ENCODE measurements at places on chromosomes 1 and 21. TPM values are rescaled to one million over a fixed set of nuclear protein-coding genes. Genes with fewer than 3 reads are reported as not detected.

Gene RNF186
- not detected for polyA plus RNA-seq

Gene OR2T2
- polyA plus RNA-seq, result not detected

Gene SYCP1
- polyA plus RNA-seq, result 0.53 TPM

Gene LRRC47
- 63.9 TPM for polyA plus RNA-seq

Gene RIMKLA
- polyA plus RNA-seq, result 0.73 TPM

Gene TMEM125
- polyA plus RNA-seq, result 12.7 TPM

Gene LORICRIN
- polyA plus RNA-seq, result not detected

Gene OR2T27
- polyA plus RNA-seq, result not detected

Gene VANGL2
- 31.7 TPM for polyA plus RNA-seq

Gene FAM167B
- 10.4 TPM for polyA plus RNA-seq

Gene SORT1
- polyA plus RNA-seq, result 60.4 TPM

Gene COQ8A
- 30.5 TPM for polyA plus RNA-seq

Gene LMX1A
- polyA plus RNA-seq, result not detected

Gene OSCP1
- 32.4 TPM for polyA plus RNA-seq

DNA sequence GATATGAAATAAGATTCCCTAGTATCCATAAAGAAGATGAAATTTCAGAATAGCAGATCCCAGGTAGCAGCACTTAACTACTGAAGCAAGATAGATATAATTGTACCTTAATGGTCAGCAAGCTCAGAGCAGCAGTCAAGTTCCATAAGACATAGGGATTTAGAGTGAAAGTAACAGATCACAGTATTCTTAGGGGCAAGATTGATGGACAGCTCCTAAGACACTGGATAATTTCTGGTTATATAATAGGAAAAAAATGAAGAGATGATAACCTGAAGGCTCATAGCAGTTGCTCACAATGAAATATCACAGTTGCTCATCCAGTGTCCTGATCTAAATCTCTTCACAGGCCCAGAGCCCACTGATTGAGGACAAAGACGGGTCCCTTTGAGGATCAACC is 66.0 kb downstream of the SLC30A10 start:
- DNase-seq, result no peak

DNA sequence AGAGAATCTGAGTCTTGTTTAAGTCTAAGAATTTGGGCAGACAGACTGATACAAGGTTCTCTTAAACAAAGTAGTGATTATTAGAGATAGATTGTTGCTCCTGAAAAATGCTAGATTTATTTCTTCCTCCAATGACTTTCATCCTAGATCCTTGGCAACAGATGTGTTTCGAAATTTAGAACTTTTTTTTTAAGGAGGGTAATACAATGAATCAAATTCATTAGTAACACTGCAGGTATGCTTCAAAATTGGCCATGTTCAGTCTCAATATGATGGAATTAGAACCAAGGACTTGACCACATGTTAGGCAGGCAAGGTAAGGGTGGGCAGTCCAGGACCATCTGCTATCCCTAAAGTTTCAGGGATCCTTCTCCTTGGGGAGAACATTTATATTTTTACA is 4.5 kb upstream of the LCE1F start:
- no peak for DNase-seq

- no peak for DNase-seq
These were observed 9.2 kb upstream of the SLC45A3 start for GRCh38 chr1:205689479-205689878.

GRCh38 chr21:36891692-36892091 is 74.8 kb downstream of the HLCS start:
- no peak for DNase-seq

DNA sequence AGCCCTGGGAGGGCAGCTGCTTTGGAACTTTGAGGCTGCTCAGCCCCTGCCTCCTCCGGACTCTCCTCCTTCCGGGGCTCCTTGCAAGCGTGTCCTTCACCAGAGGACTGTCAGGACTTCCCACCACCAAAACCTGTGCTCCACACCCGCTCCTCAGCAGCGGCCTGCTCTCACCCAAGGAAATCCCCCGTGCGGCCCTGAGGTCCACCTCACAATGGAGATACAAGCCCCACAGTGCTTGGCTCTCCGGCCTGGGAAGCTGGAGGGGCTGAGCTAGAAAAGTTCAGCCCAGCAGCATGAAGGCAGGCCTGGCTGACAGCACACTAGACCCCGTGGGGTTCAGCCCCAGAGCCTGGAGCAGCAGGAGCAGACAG is 33.6 kb downstream of the PGBD5 start:
- no peak for DNase-seq

DNA sequence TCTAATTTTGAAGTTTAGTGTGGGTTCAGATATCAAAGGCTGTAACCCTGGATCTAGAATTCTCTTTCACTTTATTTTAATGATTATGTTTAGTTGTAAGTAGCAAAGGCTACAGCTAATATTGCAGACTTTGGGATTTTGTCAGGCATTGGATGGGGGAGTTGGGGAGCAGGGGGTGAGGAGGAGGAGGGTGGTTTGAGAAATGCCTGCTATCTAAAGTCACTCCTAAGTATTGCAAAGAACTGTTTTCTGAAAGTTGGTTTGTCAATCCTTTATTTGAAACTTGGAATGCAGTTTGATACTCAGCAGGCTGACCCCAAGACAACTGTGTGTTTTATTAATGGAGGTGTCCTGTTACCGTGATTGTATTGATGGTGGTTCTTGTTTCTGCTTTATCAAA is 1.2 kb downstream of the NTPCR start:
- no peak for DNase-seq

GRCh38 chr21:42258150-42258884 is 39.4 kb downstream of the ABCG1 start:
- DNase-seq, result no peak

DNA sequence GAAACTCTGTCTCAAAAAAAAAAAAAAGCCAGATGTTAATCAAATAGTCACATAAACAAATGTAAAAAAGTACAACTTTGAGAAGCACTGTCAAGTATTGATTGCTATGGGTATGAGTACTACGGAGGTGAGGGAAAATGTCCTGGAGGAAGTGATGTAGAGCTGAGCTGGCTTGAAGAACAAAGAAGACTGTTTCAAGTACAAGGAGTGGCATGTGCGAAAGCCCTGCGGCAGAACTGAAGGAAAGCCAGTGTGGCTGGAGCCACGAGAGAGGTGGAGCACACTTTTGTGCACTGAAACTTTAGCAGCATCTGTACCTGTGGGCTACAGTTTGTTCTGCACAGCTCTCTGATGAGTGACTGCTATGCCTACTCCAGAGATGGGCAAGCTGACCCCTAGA is 5.4 kb upstream of the RPS6KA1 start:
- no peak for DNase-seq

DNA sequence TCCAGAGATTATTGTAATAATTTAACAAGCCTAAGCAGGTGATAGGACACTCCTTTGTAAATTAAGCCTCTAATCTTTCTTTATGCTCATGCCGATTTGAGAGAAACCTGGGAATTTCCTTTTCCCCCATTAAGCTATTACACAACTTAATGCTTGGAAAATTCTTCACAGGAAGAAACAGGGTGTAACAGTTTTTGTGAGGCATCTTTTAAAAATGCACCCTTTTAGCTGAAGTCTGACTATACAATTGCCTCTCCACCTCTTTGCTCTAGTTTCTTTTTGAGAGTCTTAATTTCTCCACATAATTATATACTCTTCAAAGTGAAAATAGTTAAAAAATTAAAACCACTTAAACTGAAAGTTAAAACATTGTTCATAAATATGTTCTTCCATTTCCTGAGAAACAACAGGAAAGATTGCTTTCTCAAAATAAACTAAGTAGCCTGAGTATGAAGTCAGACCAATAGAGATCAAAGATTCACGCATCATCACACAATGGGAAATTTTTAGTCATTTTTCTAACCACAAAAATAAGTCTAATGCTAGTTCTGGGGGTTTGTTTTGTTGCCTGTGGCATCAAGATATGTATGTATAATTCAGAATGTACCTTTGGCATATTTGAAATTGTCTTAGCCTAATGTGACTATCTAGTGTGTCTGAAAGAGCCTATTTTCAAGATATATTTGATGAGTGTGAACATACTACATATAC is 34.7 kb downstream of the LRRC8D start:
- DNase-seq, result no peak

DNA sequence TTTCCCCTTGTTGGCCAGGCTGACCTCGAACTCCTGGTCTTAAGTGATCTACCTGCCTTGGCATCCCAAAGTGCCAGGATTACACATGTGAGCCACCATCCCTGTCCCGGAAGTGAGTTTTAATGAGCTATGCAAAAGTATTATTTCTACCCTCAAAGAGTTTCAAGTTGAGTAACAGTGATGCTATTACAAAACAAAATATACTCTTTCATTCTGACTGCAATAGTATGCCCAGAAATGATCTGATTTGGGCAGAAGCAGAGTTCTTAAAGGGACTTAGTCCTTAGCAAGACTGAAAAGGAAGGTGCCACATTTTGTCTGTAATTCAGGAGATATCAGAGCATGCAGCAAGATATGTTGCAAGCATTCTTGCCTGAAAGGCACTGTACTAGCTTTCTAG is 375.4 kb downstream of the NUF2 start:
- no peak for DNase-seq

GRCh38 chr1:67664048-67664447 is 21.0 kb upstream of the GADD45A start:
- no peak for DNase-seq

DNA sequence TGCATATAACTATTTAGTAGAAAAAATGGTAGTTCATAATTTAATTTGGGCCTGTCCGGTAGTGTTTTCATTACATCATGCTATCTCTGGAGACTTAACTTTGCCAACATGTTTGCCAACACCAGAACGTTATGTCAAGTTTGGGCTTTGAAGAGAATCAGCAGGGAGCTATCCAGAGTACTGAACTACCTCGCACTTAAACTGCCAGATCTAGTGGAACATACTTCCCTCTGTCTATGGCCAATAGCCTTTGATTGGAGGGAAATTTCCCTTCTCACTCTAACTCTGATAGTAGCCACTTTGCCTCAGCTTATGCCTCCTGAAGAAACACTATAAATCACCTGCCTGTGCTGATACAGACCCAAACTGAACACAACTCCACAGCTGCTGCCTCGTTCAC is 10.0 kb downstream of the LRRC53 start:
- DNase-seq, result peak; percentile 43

GRCh38 chr1:225517697-225518096 is 89.9 kb upstream of the LBR start:
- no peak for DNase-seq

DNA sequence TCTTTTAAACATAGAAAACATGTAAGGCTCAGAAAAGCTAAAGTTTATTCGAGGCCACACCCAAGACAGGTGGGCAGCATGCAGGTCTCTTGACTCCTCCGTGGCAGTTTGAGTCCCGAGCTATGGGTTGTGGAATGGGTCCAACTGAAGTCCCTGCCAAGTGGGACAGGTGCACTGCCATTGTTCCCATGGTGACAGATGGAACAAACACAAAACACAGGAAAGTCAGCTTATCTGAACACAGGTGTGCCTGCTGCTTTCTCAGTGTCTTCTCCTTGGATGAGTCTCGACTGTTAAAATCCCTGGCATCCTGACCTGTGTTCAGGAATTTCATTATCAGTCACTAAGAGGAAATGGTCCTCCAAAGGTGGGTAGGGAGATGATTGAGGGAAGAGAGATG is 99.0 kb upstream of the RAB4A start:
- DNase-seq, result no peak

DNA sequence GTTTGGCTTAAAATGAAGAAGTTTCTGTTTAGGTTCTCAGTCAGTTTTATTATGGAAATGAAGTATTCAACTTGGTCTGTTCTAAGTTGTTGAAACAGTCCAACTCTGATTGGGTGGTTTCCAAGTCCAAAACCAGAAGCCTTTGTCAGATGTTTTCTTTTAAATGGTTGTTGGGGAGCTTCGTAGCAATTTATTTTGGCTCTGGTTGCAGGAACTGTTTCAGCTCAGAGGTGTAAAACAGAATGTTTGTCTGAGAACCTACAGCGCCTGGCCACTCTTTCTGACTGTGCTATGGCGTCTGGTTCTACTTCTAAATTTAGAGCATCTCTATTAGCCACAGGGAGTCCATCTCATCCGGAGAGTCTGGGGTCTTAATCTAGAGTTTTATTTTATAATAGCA is 582.6 kb upstream of the TMPRSS15 start:
- no peak for DNase-seq

DNA sequence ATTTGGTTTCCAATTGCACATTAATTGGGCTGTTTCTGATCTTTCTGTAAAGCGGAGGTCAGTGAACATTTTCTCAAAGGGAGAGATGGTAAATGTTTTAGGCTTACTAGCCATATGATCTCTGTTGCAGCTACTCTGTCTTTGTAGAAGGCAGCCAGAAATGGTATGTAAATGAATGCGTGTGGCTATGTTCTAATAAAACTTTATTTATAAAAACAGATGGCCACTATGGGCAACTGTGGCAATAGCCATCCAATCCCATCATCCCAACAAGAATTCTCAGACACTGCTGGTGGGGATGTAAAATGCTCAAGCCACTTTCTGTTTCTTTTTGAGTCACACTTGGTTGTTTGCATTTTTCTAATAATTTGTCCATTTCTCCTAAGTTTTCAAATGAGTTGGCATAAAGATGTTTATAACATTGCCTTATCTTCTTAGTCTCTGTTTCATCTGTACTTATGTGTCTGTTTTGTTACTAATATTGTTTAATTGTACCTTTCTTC is 448.8 kb upstream of the VAMP3 start:
- no peak for DNase-seq

DNA sequence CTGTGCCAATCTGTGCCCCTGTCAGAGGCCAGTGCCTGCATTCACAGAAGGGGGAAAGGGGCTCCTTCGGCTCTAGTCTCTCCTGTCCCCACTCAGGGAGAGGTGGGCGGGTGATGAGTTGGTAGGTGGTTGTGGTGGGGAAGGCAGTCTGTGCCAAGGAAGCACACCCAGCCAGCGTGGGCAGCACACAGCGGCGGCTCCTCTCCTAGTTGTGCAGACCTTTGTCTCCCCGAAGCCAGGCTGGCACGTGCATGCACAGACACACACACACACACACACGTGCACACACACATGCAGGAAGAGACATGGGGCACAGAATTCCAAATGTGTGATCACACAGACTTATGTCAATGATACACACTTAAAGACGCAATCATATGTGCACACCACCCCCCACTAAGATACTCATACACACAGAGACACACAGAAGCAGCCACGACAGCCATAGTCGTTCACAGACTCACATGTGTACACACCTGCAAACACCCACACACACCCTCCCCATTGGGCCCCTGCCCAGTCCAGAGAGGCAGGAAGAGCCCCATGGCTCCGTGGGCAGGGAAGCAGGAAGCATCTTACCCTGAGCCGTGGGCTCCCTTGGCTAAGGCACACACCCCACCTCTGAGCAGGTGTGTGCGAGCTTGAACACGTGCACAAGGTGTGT is 16.4 kb downstream of the RIMS3 start:
- no peak for DNase-seq

GRCh38 chr1:211493876-211494653 is 2.1 kb upstream of the RD3 start:
- DNase-seq, result no peak

DNA sequence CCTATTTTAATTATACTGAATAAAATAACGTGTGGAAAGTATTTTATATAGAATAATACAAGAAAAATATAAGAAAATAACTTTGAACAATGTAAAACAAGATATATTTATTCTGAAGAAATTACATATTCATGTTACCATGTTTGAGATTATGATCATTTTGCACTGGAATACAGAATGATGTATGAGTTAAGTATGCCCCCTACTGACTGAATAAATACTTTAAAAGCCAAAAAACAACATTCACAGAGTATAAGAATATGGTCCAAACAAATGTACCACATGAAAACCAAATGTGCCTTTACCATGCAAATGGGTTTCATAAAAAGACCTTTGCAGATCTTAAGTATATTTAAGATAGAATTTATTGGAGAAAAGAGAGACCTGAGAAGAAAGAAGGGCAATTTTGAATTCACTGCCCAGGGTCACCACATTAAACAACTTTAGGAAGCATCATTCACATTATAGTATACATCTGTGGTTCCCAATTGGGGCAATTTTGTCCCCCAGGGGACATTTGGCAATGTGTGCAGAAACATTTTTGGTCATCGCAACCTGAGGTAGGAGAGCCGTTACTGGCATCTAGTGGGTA is 136.6 kb upstream of the GFI1 start:
- no peak for DNase-seq
